ENCODE measurements at places on chromosomes 7 and 10.
A peak's percentile ranks its signal among the peaks of the same experiment; 100 is the strongest.

DNA sequence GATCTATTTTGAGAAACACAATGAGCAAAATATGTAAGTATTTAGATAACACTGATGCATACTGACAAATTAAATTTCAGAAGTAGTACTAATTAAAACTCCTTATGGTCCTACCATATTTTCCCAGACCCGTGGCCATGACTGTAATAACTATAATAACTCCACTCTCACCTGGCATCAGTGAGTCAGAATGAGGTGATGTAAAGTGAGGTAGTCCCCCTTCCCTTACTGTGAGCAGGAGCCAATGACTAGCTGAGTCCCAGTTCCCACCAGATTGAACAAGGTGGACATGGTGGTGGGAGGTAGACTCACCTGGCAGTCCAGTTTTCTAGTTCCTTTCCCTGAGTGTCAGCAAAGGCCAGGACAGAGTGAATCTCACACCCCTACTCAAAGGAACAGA lies 630.5 kb upstream of the IGFBP3 start:
- DNase-seq = no peak

GRCh38 chr10:72267819-72268399 lies 5.8 kb upstream of the DDIT4 start:
- no peak for DNase-seq

DNA sequence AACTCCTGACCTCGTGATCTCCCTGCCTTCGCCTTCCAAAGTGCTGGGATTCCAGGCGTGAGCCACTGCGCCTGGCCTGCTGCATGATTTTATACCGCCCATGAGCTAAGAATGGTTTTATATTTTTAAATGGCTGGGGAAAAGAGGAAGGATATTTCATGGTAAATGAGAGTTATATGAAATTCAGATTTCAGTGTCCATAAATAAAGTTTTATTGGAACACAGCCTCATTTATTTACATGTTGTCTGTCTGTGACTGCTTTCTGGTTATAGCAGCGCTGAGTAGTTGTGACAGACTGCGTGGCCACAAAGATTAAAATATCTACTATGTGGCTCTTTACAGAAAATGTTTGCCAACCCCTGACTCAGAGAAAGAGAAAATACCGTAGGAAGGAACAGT lies 2.2 kb downstream of the TRRAP start:
- DNase-seq = no peak

- peak; percentile 23 for DNase-seq
These were observed 24.1 kb upstream of the ABCA13 start for GRCh38 chr7:48147078-48147591.

GRCh38 chr10:63294781-63295180 lies 161.7 kb downstream of the NRBF2 start:
- DNase-seq = no peak

DNA sequence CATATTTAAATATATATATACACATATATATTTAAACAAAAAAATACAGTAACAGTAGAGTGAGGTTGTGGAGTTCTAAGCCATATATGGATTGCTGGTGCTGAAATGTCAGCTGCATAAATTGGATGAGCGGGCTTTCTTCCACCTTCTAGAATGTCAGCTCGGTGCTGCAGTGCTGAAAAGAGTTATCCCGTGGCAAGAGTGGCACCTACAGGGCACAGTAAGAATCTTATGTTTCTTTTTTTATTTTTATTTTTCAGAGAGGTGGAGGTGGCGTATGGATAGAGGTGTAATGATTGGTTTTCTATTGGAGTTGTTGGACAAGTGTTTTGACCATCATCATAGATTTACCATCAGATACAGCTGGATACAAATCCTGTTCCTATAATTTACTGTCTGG lies 86.2 kb upstream of the DYNC1I1 start:
- DNase-seq = peak; percentile 53
